ENCODE measurements at places on chromosomes 4 and X.

DNA sequence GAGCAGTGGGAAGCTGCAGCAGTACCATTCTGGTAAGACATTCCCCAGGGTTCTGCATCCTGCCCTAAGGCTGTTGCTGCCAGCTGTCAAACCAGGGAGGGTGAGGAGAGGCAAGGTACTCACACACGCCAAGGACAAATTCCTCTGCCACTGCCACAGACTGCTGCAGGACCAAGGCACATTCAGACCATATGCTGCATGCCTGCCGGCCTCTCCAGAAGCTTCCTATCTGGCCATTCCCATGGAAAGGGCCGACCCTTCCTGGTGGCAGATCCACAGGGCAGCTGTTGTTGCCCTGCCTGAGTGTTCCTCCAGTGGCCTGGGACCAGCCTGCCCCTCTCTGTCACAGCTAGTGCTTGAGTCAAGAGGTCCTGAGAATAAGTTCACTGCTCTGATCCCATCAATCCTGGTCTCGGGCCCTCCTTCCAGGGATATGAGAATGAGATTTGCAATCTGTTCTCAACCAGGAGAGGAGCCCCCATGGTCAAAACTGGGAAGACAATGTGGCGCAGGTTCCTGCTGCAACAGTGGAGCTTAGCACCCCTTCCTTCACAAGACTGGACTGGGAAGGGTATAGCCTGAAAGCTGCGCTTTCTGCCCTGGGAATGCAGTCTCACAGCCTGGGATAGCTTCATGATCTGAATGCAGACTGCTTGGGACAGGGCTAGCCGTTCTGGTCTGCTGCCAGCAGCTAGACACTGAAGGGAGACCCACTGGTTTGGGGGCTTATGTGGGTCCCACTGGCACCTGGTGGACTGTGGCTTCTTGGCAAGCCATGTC, 342.5 kb upstream of the NDST3 start:
- no peak for DNase-seq

DNA sequence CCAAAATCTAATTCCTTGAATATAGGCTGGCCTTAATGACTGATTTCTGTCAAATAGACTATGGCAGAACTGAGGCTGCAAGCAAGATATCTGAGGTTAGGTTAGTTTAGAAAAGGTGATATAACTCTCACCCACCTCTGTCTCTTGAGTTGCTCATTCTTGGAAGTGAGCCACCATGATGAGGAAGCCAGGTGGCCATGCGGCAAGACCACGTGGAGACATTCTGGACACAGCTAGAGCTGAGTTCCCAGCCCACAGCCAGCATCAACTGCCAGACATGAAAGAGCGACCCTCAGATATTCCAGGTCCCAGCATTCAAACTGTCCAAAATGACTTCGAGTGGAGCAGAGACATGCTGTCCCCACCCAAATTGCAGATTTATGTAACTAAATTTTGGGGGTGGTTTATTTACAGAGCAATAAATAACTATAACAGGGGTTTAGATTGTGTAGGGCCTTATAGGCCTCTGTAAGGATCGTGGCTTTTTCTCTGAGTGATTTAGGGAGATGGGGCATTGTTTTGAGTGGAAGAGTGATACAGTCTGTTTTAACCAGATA, 33.7 kb downstream of the USP53 start:
- DNase-seq, result no peak

DNA sequence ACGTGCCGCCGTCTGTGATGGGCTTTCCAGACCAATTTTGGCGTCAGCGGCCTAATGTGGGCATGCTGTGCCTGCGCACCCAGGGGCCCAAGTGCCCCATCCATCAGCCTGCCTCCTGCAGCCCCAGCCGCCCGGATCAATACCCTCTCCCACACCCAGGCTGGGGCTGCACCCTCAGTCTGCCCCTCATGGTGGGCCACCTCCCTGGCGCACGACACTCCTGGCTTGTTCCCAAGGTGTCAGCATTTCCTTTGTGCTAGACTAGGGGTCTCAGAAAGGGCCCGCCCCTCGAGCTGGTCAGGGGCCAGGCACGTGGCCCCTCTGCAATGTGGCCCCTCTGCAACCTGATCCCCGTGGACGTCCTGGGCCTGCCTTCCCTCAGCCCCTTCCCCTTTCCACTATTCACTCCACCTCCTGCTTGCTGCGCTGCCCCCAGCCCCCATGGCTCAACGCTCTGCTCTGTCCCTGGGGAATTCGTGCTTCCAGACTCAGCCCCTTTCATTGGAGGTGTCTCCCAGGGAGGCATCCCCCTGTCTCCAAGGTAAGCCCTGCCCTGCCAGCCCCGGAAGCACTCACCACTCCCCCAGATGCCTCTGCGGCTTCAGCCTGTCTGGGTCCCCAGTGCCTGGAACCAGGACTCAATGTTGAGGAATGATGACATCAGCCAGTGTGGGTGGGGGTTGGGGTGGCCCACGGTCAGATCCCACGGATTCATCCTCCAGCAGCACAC, 130.8 kb downstream of the HMX1 start:
- DNase-seq, result no peak

GRCh38 chrX:151789179-151789800, 54.7 kb downstream of the CNGA2 start:
- DNase-seq, result no peak

DNA sequence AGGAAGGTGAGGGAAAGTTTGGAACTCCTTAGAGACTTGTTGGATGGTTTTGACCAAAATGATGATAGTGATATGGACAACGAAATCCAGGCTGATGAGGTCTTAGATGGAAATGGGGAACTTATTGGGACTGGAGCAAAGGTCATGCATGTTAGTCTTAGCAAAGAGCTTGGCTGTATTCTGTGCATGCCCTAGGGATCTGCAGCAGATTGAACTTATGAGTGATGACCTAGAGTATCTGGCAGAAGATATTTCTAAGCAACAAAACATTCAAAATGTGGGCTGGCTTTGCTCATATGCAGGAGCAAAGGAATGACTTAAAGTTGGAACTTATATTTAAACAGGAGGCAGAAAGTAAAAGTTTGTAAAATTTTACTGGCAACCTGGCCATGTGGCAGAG, 489.3 kb upstream of the DIPK2B start:
- DNase-seq, result no peak

GRCh38 chr4:121824950-121825349, 1.3 kb upstream of the CCNA2 start:
- no peak for DNase-seq

DNA sequence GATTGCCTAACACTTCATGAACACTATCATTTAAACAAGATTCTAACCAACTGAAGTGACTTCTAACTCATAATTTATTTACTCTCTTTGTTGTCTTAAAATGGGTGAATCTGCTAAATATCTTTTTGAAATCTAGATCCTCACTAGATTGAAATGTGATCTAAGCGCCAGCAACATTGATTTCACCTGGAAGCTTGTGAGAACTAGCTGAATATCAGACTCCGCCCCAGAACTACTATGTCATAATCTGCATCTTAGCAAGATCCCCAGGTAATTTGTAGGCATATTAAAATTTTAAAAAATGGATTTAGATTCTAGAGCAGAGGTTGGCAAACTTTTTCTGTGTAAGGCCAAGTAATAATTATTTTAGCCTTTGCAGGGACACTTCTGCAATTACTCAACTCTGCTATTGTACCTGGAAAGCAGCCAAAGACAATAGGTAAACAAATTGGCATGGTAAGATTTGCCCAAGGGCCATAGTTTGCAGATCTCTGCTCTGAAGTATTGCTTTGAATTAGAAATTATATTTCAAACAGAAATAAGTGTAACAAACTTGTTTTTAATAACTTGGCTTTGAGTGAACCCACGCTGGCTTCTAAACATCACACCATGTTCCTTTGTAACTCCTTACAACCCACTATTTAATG, 121.5 kb downstream of the REELD1 start:
- DNase-seq, result no peak

DNA sequence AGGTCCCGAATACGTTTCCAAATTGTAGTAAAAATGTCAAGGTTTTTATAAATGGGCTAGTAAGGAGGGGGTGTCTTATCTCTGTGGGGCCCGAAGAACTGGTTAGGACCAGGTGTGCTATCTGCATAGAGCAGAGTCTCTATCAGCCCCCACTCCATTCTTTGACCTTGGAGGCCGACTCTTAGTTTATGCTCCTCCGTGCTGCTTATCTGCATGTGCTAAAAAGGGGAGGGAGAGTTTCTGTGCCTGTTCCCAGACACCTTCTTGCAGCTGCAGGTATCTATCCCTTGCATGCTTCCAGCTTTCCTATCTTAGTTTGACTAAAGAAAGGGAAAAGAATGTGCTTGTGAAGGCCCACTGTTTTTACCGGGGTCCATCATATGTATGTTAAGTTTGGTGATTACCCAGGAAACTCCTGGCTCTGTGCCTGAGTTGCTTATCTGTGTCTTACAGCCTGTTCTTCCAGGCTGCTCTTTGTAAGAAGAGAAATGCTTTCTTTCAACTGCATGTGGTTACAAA, 28.6 kb upstream of the NAF1 start:
- DNase-seq, result no peak
